Subcutaneous adipose tissue (tissue), 4 donors: ENCODE measurements at places on chromosomes 6 and 20. TPM values are rescaled to one million over a fixed set of nuclear protein-coding genes. Genes with fewer than 3 reads are reported as not detected.

The PKIB gene
- 13.4 TPM for total RNA-seq

The SLC22A7 gene
- total RNA-seq = not detected

The WASF1 gene
- 6.8 TPM for total RNA-seq

The PLCB4 gene
- total RNA-seq = 11.5 TPM

The MATN4 gene
- total RNA-seq = not detected

The INSM1 gene
- total RNA-seq = not detected

The GPLD1 gene
- total RNA-seq = 8.5 TPM

The TEAD3 gene
- total RNA-seq = 4.1 TPM

The GJA10 gene
- not detected for total RNA-seq

The CDK19 gene
- 15.0 TPM for total RNA-seq

The BPI gene
- not detected for total RNA-seq

The SLC17A2 gene
- total RNA-seq = not detected

The FAM209B gene
- total RNA-seq = not detected

The NCOA3 gene
- 50.2 TPM for total RNA-seq

The CEP85L gene
- 16.7 TPM for total RNA-seq

The RAET1E gene
- 0.94 TPM for total RNA-seq

The SALL4 gene
- total RNA-seq = 0.75 TPM

The PCSK2 gene
- not detected for total RNA-seq

The PTPRT gene
- total RNA-seq = 0.57 TPM

The MTFR2 gene
- total RNA-seq = 1.7 TPM

The CLDN20 gene
- total RNA-seq = not detected

The MAPK13 gene
- 24.6 TPM for total RNA-seq

The UST gene
- 34.6 TPM for total RNA-seq

The MLN gene
- total RNA-seq = not detected

The PAK5 gene
- not detected for total RNA-seq

The ANKEF1 gene
- total RNA-seq = 9.2 TPM

The SAMD3 gene
- 4.7 TPM for total RNA-seq

The DEFB124 gene
- not detected for total RNA-seq

The GCNT2 gene
- 8.5 TPM for total RNA-seq

The SIRPD gene
- total RNA-seq = 7.8 TPM

The DLK2 gene
- not detected for total RNA-seq

The HEY2 gene
- total RNA-seq = 4.3 TPM

The ZBTB12 gene
- 1.7 TPM for total RNA-seq

The BMP5 gene
- total RNA-seq = not detected

The RALGAPB gene
- 36.7 TPM for total RNA-seq

The LRRN4 gene
- not detected for total RNA-seq
